Stimulated activated CD4-positive, alpha-beta T cell treated with anti-CD3 and anti-CD28 coated beads, Interleukin-1b, Interleukin-23, amount 100 ng/mL, for 24 hours (primary cell): ENCODE measurements at places on chromosomes 5 and 9.

- no peak for DNase-seq
These were observed 18.7 kb downstream of the HCN1 start for GRCh38 chr5:45677524-45677923.

GRCh38 chr9:115232181-115232774 lies 114.3 kb upstream of the TNC start:
- no peak for DNase-seq

DNA sequence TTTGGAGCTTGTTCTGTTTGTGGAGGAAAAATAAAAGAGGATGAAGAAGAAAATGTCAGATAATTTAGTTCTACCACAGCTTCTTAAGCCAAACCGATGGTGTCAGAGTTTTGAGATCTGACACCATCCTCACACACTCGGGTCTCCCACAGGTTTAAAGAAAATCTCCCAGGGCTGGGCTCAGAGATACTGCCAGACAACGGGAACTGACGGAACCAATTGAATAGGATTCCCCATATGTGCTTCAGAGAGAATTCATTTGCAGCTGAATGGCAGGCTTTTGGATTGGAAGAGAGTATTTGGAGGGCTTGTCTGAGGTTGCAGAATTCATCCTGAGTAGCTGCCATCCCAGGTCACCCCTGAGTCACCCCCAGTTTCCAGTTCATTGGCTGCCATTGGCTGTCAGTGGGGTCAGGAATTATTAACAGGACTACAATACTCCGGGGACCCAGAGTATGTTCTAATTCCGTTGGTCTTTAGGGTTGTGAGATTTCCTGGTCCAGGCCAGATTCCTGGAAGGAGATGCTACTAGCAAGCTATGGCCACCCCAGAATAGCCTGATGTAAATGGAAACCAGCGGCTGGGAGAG lies 131.3 kb downstream of the PDZD2 start:
- no peak for DNase-seq

- peak; percentile 41 for DNase-seq
These were observed 1.5 kb upstream of the SHC3 start for GRCh38 chr9:89179895-89180734.

DNA sequence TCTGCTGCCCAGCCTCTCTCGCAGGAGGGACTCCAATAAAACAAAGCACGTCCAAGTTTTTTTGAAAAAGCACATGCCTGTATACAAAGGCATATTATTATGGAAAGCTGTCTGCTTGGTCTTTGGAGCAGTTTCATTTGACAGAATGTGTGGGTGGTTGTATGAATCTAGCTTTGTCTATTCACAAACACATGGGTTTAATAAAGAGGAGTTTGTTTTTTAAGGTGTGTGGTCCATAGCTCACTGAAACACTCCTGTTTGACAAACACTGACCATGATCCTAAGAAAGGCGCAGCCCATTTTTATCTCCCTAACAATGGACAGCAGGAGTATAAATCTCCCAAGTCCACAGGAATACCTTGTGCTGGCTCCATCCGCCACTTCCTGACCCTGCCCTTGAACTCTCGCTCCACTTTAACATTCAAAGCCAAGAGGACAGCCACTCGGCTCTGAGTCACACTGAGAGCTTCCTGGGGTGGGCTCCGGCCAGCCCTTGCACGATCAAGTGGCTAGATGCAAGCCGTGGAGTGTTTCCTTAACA lies 371.9 kb downstream of the EBF1 start:
- no peak for DNase-seq

DNA sequence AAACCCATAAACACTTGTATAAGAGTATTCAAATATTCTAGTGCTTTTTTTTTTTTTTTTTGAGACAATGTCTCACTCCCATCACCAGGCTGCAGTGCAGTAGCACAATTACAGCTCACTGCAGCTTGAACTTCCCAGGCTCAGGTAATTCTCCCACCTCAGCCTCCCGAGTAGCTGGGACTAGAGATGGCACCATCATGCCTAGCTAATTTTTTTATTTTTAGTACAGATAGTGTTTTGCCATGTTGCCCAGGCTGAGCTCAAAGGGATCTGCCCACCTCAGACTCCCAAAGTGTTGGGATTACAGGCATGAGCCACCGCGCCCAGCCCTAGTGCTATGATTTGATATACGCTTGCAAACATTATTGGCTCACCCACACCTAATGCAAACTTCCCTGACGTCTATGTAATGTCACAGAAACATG lies 11.8 kb downstream of the IL6ST start:
- DNase-seq, result no peak
